ENCODE measurements at places on chromosomes 6 and 20.

- DNase-seq: no peak
Observed at GRCh38 chr6:161679980-161680538, 406.2 kb upstream of the AGPAT4 start.

- no peak for DNase-seq
Observed at GRCh38 chr20:33672426-33673113, 1.7 kb downstream of the NECAB3 start.

GRCh38 chr20:35436177-35436573 is 1.9 kb downstream of the GDF5 start:
- DNase-seq: no peak

DNA sequence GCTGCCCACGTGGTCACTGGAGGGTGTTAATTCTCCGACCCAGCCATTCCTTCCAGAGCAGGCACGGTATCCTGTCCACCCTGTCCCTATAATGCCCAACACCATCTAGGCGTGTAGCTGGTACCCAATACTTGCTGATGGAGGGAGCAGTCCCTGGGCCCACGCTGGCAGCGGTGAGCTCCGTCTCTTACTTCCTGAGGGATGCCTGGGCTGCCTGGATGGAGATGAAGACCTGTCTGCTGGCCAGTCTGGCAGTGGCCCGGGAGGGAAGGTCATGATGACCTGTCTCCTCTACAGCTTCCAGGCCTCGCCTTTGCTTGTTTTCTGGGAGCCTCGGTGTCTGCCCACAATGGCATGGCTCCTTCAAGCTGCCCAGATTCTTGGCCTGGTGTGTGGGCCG is 297.9 kb upstream of the SUPT3H start:
- no peak for DNase-seq

DNA sequence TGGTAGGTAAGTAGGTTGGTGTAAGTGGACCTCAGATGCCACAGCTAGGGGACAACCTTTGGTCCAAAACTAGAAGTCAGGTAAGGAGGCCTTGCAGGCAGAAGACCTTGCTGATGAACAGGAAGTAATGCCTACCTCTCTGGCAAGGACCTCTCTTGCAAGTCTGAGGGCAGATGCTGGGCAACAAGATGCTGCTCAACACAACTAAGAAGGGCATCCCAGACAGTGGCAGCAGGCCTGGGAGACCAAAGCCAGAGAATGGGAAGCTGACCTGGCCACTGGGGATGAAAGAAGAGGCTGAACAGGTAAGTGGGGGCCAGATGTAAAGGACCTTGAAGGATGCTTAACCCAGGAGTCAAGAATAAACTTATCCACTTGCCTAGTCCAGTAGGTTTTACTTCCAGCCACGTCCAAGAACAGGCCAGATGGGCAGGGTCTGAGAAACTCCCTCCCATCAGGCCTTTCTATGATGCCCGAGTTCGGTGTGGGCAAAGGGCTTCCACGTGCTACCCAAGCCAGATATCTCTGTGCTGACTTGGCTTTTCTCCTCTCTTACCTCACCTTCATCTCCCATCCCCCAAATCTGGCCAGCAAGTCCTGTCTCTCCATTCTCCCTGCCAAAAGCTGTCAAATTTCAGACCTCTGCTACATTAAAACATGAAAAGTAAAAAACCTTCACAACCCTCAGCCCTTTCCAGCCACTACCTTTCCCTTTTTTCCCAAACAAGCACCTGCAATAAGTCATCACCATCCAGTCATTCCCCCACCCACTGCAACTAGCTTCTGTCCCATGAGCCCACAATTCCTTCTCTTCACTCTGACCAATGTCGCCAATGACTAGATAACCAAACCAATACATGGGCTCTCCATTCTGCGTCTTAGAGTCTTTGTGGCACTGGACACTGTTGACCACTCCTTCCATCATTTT is 11.5 kb upstream of the PLCG1 start:
- DNase-seq: no peak

DNA sequence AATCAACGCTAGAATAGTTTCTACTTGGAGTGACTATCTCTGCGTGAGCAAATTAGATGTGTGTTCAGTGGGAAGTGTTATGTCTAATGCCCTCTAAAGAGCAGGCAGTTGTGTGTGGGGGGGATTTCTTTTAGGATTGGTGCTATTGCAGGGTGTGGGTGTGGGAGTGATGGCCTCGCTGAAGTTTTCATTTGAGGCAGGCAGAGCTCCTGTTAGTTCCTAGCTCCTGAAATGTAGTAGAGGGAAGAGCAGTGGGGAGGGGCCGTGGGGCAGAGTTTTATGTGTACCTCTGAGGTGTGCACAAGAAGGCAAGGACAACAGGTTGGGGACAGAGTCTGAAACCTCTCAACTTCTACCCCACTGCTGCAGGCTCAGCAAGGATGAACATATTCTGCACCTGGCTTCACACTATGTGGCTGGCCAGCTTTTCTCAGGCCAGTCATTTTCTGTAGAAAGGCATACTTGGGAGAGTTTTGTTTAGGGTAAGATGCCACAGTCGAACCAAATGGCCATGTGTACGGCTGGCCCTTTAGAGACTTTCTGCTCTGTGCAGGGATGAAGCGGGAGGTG is 229.2 kb upstream of the SUPT3H start:
- DNase-seq: no peak

GRCh38 chr6:39228992-39229767 is at the start of gene KCNK5:
TSS of gene KCNK5 (minus strand) at chr6:39229475. CDS start at chr6:39229111, 364 bp downstream.
- peak; percentile 95 for DNase-seq

- DNase-seq: no peak
Observed at GRCh38 chr6:124294574-124295200, 491.0 kb downstream of the NKAIN2 start.

GRCh38 chr6:87139236-87139635 is 16.1 kb upstream of the ZNF292 start:
- peak; percentile 8 for DNase-seq

GRCh38 chr20:32515631-32516101 is 69.5 kb downstream of the NOL4L start:
- DNase-seq: no peak

GRCh38 chr6:33344701-33345697 is 27.5 kb upstream of the ZBTB22 start:
- peak; percentile 79 for DNase-seq

GRCh38 chr6:97029552-97029951 is 105.0 kb downstream of the KLHL32 start:
- DNase-seq: no peak

- no peak for DNase-seq
Observed at GRCh38 chr6:143611580-143611979, 66.2 kb upstream of the PHACTR2 start.

GRCh38 chr6:26576929-26577719 is 19.6 kb upstream of the ABT1 start:
- no peak for DNase-seq

- DNase-seq: peak; percentile 25
Observed at GRCh38 chr6:4637691-4638433, 138.3 kb upstream of the CDYL start.

GRCh38 chr20:21324126-21324525 is 21.0 kb downstream of the XRN2 start:
- DNase-seq: no peak

GRCh38 chr6:70028926-70029325 is 162.6 kb downstream of the COL19A1 start:
- no peak for DNase-seq

- DNase-seq: peak; percentile 13
Observed at GRCh38 chr6:21163110-21163837, 430.3 kb upstream of the SOX4 start.

DNA sequence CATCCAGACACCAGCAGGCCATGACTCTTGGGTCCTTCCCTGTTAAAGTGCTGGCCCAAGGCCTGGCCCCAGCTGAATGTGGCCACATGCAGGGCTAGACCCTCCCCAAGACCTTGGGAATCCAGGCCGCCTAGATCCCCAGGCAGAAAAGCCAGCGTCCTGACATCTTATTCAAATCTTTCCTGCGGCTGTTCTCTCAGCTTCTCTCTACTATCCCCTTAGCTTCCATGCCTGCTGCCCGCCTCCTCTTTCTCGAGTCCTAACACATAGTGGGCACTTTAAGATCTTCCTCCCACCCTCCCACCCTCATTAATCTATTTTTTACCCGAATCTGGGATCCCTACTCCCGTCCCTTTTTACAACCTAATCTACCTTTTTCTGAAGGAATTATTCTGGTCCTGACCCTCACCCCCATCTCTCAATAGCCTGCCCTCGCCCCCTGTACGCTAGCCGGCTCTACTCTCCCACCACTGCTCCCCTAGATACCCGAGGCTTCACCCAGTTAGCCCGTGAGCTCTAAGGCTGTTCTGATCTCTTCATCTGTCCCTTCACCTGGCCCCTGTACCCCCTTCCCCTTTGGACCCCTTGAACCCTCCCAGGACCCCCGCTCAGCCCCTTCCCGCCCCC is at the start of gene CCHCR1:
TSS of gene CCHCR1 (minus strand) at position 290 of the 627 bp plus-strand sequence. CDS start at position 88, 202 bp downstream.
- no peak for DNase-seq

- DNase-seq: no peak
Observed at GRCh38 chr6:37635319-37635718, 62.4 kb downstream of the MDGA1 start.

DNA sequence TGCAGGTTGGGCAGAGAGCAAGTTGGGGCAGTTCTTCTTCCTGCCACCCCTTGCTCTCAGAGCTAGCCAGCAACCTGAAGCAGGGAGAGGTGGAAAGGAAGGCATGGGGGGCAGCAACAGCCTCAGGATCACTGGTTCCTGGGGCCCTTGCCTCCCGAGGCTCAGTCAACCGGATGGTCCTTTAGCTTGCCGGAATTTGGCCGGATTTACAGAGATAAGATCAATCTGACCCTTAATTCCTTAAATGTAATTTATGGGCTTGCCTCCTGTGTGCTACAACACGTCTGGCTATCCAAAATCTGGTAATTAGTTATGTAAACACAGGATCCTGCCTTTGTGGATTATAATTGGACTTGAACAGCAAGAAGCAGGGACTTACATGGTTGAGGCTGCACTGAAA is 19.5 kb upstream of the TCP11 start:
- no peak for DNase-seq

DNA sequence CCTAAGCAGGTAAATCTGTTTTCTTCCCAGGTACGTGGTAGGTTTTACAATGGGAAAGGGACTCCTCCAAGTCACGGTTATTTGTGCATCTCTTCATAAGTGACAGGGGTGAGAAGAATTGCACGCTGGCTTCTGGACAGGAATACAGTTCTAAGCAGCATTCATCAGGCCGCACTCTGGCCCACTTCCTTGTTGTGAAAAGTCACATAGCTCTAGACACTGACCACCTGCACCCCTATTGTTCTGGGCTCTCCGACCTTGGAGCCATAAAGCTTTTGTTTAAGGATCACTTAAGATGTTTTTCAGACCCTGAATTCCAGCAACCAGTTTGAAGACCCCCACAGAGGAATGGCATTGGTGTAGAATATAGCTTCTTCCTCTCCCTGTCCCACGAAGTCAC is 31.4 kb downstream of the RAMACL start:
- DNase-seq: no peak

GRCh38 chr20:48017509-48017908 is 232.2 kb upstream of the SULF2 start:
- no peak for DNase-seq

GRCh38 chr6:68506911-68507310 is 128.2 kb upstream of the ADGRB3 start:
- no peak for DNase-seq

DNA sequence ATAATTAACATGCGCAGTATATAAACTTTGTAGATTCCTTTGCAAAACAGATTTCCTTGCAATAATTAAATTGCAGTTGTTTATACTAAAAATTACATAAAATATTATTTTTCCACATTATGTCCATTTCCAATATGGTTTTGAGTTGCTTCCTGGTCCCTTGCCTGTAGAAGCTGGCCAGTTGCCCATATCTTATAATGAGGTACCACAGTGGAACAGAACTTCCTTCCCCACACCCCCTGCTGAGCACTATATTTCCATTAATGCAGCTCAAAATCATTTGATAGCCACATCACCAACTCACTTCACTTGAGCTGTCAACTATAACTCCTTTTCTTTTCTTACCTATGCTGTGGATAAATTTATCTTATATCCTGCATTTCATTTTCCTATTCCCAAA is 194.6 kb downstream of the DST start:
- no peak for DNase-seq

GRCh38 chr20:50092436-50092835 is 20.5 kb downstream of the UBE2V1 start:
- no peak for DNase-seq

- no peak for DNase-seq
Observed at GRCh38 chr6:135906972-135907465, 55.5 kb downstream of the PDE7B start.

- peak; percentile 61 for DNase-seq
Observed at GRCh38 chr6:83511901-83512681, at the start of gene PRSS35. TSS of gene PRSS35 (plus strand) at chr6:83512534. CDS start at chr6:83523442, 10,908 bp downstream.

- DNase-seq: no peak
Observed at GRCh38 chr6:41344876-41345275, 9.5 kb downstream of the NCR2 start.

- DNase-seq: no peak
Observed at GRCh38 chr6:449057-449430, 57.5 kb downstream of the IRF4 start.

Measured in urothelium cell line (cell line).